ENCODE measurements at places on chromosomes 3 and 15.

DNA sequence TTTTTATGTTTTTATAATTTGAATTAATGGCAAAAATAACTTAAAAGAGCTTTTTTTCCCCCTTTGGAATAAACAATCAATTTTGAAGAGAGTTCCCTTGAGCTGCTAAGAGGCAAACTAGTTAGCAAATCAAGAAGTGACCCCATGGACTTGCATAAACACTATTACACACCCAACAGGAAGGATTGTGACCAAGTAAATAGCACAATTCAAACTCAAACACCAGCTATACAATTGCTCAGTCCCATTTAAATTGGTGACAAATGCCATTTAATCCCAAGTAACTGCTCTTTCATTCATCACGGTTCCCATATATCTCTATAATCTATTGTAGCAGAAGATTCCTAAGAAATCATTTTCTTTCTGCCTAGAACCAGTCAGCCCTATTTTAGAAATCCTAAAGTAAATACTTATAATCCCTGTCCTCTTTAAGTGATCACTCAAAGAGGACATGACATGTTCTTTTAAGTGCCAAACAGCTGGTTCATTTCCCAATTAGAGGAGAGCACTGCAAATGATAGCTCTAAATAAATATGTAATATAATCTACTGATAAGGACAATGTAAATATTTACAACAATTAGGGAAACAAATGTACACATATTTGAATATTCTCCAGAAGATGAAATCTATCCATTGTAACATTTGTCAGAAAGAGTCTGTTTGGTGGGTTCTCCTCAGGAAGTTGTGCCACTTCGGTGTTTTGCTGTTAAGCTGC is 137.8 kb upstream of the ADAMTS9 start:
- no peak for DNase-seq

GRCh38 chr15:68047826-68048225 is 6.3 kb upstream of the PIAS1 start:
- DNase-seq, result no peak

- DNase-seq, result no peak
Measured at GRCh38 chr15:81091889-81092558, 42.0 kb upstream of the CFAP161 start.

DNA sequence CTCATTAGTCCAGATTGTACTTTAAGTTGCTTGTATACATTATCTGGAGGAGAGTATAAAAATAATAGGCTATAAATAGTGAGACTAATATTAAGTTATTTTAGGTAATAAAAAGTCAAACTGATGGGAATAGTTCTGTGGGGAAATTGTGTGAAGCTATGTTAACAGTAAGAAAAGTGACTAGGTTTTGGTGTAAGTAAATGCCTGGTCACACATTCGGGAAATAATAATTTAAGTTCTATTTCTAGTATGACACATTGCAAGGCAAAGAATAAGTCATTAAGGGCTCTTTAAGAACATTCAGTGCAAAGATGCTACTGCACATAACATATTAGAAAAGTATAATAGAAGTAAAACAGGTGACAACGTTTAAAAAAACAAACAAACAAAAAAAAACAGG is 18.8 kb upstream of the NRROS start:
- no peak for DNase-seq

- DNase-seq, result no peak
Measured at GRCh38 chr15:83030021-83030420, 18.6 kb upstream of the C15orf40 start.

DNA sequence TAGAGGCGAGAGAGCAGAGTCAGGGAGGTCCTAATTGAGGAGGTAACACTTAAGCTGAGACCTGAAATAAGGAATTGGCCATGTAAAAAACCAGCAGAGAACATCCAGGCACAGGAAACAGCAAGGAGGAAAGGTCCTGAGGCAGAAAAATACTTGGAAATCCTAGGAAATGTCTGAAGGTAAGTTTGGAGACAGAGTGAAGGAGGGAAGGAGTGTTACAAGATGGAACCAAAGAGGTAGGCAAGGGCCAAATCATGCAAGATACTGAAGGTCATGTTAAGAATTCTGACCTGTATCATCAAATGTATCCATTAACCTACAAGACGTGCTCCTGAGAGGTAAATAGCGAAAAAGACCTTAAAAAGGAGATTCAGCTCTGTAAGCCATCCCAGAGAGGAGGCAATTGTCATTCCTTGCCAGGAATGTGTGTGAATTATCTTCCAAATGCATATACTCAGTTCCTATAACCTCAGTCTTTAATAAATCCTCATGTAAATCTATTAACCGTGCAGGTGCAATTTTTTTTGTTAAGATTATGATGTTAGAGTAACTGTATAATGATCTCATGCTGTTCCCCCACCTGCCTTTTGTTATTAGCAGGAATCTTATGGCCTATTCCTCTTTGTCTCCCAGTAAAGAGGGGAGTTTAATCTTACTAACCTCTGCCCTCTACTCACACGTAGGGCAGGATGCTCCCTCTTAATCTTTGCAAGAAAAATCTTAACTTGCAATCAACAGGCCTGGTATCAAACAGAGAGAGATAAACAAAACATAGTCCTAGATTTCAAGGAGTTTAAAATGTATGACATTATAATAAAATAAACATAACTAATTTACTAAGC is 166.9 kb downstream of the ULK4 start:
- DNase-seq, result no peak

DNA sequence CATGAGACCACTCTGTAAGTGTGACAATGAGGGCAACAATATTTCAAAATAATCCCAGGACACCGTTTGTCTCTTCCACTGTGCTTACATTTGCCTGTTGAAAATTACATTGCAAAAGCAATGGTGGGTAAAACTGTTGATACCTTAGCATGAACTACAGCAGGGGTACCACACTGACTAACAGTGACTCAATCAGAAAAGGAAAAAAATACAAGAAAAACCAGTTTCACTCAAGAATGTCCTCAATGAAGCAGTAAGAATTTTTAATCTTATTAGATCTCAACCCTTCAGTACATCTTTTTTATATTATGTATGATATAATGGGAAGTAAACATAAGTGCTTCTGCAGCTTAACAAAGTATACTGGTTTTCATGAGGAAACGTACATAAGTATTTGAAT is 1.6 kb upstream of the CCDC54 start:
- no peak for DNase-seq

DNA sequence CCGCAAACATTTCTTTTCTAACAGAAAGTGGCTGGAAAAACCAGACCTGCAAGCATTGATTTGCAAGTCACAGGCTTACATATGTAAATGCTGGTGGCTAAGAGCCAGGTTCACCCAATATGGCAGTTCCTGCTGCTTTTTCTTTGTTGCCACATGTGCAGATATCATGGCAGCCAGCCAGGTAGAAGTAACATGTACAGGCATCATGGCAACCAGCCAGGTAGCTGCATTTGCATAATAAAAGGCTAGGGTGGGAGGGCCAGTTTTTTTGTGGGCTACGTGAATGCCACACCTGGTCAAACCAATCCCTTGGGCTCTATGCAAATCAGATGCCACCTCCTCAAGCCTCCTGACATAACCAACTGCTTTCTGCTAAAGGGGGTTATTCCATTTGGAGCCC is 2.8 kb upstream of the SMCO1 start:
- DNase-seq, result no peak

- no peak for DNase-seq
Measured at GRCh38 chr15:42933886-42934667, 13.5 kb upstream of the TTBK2 start.

DNA sequence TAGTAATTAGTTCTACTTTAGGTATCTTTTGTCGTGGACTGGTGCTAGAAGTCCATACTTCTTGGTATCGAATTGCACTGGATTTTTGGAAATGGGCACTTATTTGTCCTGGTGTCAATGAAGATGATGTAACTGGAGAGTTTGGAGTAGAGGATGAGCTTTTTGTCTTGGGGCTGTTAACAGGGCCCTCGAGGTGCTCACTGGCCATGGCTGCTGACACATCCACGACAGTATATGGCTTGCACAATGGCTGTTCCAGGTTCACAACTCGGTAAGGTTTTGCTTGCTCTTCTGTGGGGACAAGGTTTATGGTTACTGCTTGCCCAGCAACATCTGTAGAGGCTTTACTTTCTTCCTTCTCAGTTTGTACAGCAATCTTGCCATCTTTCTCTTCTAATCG is 109.4 kb upstream of the TSPAN3 start:
- no peak for DNase-seq

DNA sequence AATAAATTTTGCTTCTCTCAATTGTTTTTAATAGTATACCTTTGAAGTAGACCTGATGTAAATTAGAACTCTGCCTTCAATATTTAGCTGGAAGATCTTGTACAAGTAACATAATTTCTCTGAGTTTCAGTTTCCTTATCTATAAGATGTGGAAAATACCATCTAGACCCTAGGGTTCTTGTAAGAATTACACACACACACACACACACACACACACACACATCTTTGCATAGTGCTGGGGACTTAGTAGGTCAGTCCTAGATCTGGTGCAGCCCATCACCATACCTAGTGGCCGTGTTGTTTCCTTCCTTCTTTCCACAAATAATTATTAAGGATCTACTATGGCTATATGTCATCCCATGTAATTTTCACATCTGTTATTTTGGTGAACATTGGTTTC is 11.0 kb downstream of the TRAT1 start:
- no peak for DNase-seq

DNA sequence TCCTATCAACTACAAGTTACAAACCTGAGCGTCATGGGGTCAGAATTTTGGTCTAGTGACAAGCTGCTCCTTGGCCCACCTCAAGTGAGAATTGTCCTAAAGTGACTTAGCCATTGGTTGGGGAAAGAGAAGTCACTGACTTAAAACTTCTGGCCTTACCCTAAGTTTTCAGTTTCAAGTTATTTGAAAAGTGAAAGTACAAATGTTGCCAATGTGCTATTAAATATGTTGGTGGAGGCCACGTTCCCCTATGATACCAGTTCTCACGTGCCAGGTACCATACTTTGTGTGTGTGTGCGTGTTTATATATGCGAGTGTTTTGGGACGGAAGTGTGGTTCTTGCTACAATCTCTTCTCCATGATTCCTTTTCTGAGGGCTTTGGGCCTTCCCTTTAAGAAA is 22.6 kb upstream of the RASGRP1 start:
- DNase-seq, result no peak

DNA sequence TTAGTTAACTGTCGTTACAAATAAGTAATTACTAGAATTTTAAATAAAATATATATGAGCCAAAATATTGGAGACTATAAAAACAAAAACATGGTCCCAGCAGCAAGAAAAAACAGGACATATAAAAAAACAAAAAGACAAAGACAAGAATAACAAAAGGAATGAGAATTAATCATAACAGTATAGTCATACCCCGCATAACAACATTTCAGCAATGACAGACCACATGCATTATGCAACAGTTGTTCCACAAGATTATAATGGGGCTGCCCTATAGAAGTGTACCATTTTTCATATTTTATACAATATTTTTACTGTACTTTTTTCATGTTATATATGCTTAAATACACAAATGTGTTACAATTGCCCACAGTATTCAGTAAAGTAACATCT is 5.6 kb downstream of the HLTF start:
- no peak for DNase-seq

Measured in activated CD8-positive, alpha-beta memory T cell treated with anti-CD3 and anti-CD28 coated beads for 4 hours (primary cell).